ENCODE measurements at places on chromosomes 12 and 14.
A peak's percentile ranks its signal among the peaks of the same experiment; 100 is the strongest.

GRCh38 chr12:110846615-110847566, at the start of gene CCDC63:
Gene CCDC63, plus strand, starts transcription at chr12:110846987. Its CDS starts 5,968 bp downstream, at chr12:110852955.
- DNase-seq: no peak

DNA sequence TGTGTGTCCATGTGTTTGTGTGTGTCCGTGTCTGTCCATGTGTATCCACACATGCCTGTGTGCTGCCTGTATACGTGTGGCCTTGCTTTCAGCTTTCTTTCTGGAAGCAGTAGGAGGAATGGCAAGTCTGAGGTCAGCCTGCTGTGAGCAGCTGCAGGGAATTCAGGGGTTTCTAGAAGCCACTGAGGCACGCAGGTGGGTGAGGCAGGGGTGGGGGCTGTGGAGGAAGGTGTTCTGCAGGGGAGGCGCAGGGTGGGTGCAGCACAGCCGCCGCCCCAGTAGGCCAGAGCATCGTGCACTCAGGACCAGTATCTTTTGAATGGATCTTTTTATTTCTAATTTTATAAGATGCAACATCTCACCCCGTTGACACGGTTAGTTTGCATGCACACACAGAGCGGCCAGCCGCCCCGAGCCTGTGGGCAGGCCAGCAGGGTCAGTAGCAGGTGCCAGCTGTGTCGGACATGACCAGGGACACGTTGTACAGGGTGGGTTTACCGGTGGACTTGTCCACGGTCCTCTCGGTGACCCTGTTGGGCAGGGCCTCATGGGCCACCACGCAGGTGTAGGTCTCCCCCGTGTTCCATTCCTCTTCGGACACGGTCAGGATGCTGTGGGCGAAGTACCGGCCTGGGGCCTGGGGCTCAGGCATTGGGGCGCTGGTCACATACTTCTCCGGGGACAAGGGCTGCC, 327.7 kb downstream of the TMEM121 start:
- DNase-seq: no peak

DNA sequence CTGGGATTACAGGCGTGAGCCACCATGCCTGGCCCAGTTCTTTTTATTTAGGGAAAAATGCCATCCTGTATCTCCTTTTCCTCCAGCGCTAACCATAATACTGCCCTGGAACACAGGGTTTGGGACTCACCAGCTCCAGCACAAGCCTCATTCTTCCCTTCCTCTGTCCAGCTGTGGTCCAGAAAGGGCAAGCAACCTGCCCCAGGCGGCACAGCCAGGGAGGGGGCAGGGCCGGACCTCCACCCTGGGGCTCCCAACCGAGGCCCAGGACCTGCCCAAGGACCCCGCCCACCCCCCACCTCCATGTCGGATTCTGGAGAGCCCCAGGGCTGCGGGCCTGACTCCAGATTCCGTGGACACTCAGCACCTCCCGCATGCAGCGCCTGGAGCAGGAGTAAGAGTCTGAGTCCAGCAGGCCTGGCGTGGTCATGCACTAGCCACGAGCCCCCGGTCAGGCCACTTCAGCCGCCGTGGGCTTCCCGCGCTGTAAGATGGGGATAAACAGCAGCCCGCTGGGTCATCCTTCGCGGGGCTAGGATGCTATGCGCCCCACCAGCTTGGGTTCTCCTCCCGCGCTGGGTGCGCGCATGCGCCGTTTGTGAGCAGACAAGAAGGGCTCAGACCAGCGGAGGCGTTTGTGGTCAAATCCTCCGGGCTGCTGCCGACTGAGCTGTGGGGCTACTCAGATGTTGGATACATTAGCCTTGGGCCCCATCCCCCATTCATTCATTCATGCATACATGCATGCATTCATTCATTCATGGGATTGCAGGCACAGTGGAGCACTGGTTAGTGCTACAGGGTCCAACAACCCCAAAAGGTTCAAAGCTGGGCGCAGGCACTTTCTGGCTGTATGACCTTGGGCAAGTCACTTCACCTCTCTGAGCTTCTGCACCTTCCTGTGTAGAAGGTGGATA, 16.3 kb downstream of the TMEM119 start:
- no peak for DNase-seq

DNA sequence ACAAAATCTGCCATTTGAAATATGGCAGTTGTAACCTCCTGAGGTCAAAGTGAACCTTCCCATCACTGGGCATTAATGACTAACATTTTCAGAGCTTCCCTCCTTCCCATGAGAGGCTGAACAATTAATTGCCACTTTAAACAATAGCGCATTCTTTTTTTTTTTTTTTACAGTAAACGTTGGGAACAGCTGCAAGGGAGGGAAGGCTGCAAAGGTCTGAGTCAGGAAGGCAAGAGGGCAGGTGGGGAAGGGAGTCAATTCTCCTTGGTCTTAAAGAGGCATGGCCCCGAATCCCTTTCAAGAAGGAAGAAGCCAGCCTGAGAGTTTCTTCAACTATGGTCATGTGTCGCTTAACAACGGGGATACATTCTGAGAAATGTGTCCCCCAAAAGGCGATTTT, 41.0 kb upstream of the PLEKHG3 start:
- DNase-seq: no peak

- DNase-seq: no peak
Observed at GRCh38 chr12:65466911-65467310, 188.4 kb downstream of the MSRB3 start.

DNA sequence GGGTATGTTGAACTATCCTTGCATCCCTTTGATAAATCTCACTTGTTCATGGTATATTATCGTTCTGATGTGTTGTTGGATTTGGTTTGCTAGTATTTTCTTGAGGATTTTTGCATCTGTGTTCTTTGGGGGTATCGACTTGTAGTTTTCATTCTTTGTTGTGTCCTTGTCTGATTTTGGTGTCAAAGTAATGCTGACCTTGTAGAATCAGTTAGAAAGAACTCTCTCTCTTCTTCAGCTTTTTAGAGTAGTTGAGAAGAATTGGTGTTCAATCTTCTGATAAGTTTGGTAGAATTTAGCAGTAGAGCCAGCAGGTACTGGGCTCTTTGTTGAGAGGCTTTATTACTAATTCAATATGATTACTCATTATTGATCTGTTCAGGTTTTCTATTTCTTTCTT, 707.2 kb upstream of the LRFN5 start:
- DNase-seq: no peak

DNA sequence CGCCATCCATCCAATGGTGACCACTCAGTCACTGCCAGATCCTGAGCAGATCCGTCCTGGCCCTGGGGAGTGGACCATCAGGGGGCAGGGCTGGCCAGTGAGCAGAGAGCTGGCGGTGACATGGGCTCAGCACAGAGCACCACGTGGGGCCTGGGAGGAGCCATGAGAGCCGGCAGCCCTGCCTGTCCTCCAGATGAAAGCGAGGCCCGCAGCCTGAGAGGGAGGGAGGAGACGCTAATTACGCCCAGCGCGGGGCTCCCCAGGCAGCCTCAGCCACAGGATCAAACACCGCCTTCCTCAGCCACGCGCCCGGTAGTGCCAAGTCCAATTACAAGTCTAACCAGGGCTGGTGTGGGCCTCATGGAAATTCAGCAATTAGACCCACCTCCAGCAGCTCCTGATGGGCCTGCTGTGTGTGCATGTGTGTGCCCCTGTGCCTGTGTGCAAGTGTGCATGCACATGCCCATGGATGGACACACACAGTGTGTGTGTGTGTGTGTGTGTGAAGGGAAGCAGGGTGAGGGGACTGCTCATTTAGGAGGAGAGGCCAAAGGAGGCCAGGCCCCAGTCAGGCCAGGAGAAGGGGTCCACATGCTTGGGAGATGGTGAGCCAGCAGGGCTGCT, 68.0 kb downstream of the KIF26A start:
- no peak for DNase-seq

- DNase-seq: no peak
Observed at GRCh38 chr14:73843296-73843695, 8.3 kb upstream of the PTGR2 start.

- DNase-seq: no peak
Observed at GRCh38 chr14:21070610-21071224, 613 bp downstream of the ARHGEF40 start.

DNA sequence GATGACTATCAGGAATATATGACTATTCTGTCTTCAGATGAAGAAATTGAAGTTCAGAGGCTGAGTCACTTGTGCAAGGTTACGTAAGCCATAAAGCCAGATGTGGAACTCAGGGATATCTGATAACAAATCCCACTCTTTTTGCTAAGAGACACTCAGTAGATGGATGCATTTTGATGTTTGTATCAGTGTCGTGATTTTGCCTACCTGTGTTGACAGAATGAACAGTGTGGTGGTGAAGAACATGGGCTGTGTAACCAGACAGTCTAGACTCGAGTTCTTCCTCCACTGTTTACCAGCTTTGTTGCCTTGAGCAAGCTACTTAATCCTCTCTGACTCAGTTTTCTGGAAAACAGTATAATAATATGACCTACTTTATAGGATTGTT, 93.9 kb downstream of the DAAM1 start:
- no peak for DNase-seq

GRCh38 chr12:55068416-55069010, 48.7 kb downstream of the NEUROD4 start:
- no peak for DNase-seq

DNA sequence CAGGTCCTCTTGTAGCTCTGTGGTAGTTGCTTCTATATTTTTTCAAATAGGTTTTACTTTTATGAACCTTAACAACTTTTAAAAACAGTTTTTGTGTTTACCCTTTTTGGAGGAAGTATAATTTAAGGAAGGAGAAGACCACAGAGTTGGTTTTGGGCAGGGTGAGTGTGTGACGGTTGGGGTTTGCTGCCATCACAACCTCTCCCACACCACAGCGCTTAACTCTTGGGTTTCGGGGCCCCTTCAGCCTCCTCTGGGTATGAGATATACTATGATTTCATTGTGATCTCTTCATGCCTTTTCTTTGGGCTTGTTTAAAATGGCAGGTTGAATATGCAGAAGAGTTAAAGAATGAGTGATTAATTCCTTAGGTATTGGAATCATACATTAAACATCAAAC, 228.7 kb upstream of the CRY1 start:
- DNase-seq: no peak

DNA sequence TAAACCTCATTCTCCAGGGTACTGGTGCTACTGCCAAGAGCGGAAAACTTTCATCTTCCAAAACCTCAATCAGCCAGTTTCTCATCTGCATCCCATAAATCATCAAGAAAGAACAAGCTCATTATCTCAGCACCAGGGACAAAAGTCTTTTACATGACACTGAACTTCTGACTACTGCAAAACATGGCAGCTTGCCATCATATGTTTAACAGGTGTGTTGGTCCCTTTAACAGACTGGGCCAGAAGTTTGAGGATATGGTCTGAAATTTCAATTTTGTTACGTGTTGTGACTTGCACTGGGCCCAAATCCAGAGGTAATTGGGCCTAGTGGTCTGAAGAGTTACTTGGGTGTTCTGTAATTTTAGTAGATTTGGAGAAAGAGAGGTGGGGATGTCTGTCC, 305.4 kb upstream of the SEL1L start:
- no peak for DNase-seq

GRCh38 chr12:124800506-124800905, 63.2 kb downstream of the SCARB1 start:
- DNase-seq: no peak

DNA sequence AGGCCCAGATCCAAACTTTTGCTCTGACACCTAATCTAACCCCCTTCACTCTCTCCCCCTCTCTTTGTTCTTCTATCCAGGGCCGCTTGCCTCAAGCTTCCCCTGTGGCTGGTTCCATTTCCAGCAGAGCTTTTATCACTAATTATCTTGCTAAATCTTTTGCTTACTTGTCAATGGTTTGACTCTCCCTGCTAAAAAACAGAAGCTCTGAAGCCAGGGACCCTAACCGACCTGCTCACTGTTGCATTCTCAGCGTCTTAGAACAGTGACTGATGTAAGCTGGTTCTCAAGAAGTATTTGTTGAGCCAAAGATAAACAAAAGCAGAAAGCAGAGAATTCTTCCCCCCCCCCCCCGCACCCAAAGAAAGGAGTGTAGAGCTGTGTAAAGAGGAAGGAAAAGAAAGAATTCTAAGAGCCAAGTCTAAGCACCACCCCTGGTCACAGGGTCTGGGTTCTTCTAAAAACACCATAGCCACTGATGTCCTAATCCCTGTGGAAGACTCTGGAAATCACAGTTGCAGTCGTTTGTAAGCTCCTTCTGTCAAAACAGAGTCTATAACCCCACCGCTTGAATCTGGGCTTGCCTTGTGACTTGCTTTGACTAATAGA, 385.8 kb downstream of the MED13L start:
- DNase-seq: no peak

DNA sequence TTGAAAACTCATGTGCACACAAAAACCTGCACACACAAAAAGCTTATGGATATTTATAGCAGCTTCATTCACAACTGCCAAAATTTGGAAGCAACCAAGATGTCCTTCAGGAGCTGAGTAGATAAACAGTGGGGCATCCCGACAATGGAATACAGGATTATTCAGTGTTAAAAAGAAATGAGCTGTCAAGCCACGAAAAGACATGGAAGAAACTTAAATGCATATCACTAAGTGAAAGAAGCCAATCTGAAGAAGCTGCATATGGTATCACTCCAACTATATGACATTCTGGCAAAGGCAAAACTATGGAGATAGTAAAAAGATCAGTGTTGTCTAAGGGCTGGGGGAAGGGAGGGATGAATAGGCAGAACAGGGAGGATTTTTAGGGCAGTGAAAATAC, 5.2 kb upstream of the TPCN1 start:
- DNase-seq: no peak

GRCh38 chr12:127459687-127460086, 807.3 kb upstream of the TMEM132C start:
- DNase-seq: no peak

GRCh38 chr12:100154474-100155247, 12.0 kb upstream of the BLTP3B start:
- peak; percentile 43 for DNase-seq

DNA sequence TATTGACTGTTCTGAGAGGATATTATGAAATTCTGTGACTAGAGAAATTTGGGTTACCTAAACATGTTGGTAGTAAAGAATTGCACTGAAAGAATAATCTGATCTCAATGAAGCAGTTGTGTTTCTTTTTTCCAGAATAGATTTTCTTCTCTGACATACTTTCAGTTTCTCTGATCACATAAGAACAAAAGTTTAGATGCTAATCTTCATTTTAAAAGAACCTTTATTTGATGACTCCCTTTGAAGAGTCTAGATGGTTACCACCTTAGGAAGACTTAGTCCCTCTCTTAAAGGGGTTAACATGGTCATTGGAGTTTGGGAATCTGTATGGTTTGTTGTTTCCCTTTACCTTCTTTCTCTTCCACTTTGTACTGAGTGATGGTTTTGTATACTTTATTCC, 58.6 kb downstream of the MON2 start:
- no peak for DNase-seq

DNA sequence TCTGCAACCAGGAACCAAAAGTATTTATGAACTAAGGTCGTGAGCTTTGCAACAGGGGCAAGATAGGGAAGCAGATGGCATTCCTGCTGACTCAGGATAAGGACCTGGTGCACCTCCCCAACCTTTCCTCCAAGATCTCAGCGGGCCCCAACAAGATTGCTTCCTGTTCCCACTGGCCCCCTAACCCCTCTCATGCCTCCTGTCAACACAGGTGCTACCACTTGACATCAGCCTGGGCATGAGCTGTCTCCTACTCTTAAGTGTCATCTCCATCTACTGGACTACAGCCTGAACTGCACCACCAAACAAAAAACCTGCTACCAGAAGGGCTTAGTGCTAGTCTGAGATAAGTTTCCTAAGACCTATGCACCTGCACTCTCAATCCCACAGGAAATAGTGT, 32.7 kb downstream of the MED6 start:
- no peak for DNase-seq

All from stimulated activated CD8-positive, alpha-beta memory T cell treated with anti-CD3 and anti-CD28 coated beads, Interleukin-12 subunit alpha, Interleukin-12 subunit beta, amount 100 ng/mL, for 4 hours (primary cell).